ENCODE measurements at places on chromosomes 2 and 18. TPM values are rescaled to one million over a fixed set of nuclear protein-coding genes. Genes with fewer than 3 reads are reported as not detected.
A peak's percentile ranks its signal among the peaks of the same experiment; 100 is the strongest.

DNA sequence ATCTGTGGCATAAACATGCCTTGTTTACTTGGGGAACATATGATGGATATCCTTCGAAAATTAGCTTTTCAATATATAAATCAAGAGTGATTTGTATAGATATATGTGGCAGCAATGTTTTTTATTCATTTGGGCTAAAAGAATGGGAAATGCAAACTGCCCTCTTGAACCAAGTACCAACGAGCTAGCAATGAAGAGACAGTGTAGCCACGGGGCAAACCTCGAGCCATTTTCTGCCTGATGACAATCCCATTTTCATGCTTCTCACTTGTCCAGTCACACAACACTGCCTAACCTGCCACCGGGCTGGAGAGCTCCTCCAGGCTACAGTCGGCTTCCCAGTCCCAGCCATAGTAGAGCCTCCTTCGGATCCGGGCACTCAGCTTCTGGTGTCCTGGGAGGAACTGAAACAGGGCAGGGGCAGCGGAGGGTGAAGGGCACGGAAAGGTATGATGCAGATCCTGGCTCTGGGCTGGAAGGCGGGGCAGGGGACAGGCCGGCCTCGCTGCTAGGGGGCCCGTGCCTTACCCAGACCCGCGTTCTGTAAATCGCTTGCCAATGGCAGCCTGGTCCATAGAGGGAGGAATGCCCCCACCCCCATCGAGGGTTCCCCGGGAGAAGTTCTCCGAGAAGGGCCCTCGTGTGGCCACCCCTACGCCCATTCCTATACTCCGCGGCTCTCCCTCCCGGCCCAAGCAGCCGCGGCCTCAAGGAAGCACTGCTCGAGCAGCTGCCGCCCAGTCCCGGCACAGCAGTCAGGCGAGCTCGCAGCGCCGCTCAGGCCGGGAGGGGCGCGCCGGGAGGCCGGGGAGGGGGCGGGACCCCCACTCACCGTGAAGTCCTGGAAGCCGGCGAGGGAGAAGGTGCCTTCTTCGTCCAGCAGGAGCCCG, 552 bp downstream of the CNPPD1 start:
- DNase-seq = no peak

RAB3GAP1 gene
- total RNA-seq = 28.0 TPM

DNA sequence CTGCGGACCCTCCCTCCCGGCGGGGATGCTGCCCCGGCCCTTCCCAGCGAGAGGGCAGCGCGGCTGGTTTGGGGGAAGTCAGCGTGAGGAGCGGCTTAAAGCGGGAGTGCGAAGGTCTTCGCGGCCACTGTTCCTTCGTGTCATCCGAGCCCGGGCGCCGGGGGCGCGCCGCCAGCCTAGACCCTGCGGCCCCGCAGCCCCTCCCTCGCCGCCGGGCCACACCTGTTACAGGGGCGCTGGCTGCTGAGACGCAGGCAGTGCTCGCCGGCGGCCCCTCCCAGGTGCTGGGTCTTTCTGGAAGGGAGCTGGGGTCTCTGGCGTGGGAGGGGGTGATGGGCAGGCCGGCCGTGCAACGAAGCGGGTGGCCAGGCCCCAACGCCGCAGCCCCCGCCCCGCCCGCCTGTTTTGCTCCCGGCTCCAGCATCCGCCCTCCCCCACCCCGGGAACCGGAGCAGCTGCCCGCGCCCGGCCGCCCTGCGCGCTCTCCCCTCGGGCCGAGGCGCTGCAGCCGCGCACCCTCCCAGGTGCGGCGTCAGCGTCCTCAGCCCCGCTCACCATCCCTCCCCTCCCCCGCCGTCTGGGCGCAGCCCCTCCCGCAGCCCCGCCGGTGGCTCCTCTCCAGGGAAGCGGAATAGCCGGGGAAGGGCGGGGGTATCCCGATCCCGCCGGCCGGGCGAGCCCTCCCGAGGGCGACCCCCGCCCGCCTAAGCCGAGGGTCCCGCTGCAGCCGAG, 727 bp downstream of the KIF1A start:
- DNase-seq = no peak

CD226 gene
- total RNA-seq = 0.80 TPM

GRCh38 chr2:200351815-200352214, 45.3 kb downstream of the SPATS2L start:
- DNase-seq = no peak

GRCh38 chr2:13481201-13481600, 764.5 kb downstream of the TRIB2 start:
- no peak for DNase-seq

DNA sequence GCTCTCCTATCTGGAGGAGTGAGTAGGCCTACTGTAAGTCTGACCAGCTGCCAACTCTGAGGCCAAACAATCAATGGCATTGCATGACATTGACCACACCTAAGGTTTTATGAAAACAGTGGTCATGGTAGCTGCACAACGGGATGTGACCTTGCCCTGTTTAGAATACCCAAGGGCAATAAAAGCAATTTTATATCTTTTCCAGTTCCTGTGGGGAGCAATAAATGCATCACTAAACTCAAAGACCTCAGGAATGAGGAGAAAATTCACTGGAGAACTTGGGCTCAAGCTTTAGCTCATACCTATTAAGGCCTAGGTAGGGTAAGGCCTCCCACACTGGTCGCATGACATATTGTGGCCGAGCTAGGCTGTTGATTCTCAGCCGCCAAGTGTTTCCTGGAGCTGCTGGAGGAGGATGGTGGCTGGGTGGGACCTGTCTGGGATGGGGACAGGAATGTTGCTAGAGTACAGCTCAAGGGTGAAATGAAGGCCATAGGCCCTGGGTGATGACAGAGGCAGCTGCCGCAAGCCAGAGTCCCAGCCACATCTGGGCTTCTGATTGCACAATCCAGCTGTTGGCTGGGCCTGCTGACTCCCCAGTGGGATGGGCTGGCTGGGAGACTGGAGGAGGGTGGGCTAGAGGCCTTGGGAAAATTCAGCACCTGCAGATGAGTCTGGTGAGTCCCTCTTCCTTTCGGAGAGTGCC, 313.7 kb downstream of the CYP26B1 start:
- DNase-seq = no peak

GRCh38 chr18:582465-582864, 2.3 kb downstream of the CETN1 start:
- no peak for DNase-seq

GRCh38 chr2:152134488-152135280, 35.8 kb upstream of the CACNB4 start:
- no peak for DNase-seq

GRCh38 chr2:171598713-171599319, 76.5 kb downstream of the CYBRD1 start:
- DNase-seq = peak; percentile 41

DNA sequence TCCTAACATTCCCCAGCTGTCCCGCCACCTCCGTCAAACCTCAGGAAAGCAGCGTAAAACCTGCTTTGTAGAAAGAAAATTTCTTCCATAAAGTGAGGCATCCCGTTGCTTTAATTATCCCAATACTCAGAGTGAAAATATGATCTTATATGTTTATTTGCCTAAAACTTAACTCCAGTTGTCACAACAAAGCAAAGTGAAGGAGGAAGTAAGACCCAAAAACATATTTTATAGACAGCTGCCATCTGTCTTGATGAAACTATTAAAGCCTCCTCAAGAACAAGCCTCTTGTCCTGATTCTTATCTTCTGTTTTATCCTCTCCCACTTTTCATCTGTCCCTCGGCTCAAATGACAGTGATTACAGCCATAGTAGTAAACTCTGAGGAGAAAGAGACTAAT, 28.9 kb upstream of the LPIN2 start:
- no peak for DNase-seq

ZNF385B gene
- 0.49 TPM for total RNA-seq

ALPP gene
- total RNA-seq = not detected

- DNase-seq = no peak
Measured at GRCh38 chr2:75055820-75056675, 97.6 kb downstream of the POLE4 start.

- no peak for DNase-seq
Measured at GRCh38 chr2:7346336-7346735, 429.1 kb downstream of the RNF144A start.

DNA sequence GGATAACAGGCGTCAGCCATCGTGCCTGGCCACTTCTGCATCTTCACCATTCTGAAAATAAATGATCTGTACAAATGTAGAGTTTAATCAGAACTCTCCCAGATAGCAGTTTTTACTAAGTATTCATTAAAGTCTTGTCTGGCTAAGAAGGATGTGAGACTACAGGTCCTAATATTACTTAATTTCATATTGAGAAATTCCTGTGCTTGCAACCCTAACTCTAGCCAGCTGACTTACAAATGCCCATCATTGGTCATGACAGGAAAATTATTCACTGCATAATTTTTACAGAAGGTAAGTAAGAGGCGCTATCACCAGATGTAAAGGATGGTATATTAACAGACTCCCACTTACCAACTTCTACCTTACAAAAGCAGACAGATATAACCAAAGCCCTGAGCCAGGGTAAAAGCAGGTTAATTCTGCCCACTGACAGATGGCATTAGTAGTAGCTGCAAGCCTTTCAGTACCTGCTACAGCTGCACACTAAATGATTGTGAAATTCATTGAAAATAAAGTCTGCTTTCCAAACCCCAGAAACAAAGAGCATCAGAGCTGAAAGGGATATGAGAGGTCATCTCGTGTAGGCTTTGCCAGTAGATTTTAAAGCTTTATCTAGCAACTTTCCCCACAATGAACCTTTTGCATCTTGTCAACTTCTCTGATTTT, 271.3 kb upstream of the STON1 start:
- DNase-seq = no peak

- DNase-seq = peak; percentile 17
Measured at GRCh38 chr18:50218432-50219197, 23.7 kb upstream of the MYO5B start.

ABCA12 gene
- not detected for total RNA-seq

GRCh38 chr2:43400508-43400907, 174.1 kb upstream of the ZFP36L2 start:
- DNase-seq = no peak

Data from endothelial cell (in vitro differentiated cells).